ENCODE measurements at places on chromosomes 7 and 10.

- no peak for DNase-seq
Measured at GRCh38 chr10:124864421-124865193, 63.0 kb downstream of the ABRAXAS2 start.

- peak; percentile 48 for DNase-seq
Measured at GRCh38 chr7:28125431-28126409, 54.9 kb downstream of the JAZF1 start.

GRCh38 chr7:84617265-84618030, 422.9 kb upstream of the SEMA3A start:
- DNase-seq: no peak

GRCh38 chr7:33041631-33042428, 20.7 kb downstream of the NT5C3A start:
- no peak for DNase-seq

- no peak for DNase-seq
Measured at GRCh38 chr10:88315755-88316154, 267.4 kb downstream of the RNLS start.

- DNase-seq: no peak
Measured at GRCh38 chr7:28406192-28406591, 6.1 kb upstream of the CREB5 start.

DNA sequence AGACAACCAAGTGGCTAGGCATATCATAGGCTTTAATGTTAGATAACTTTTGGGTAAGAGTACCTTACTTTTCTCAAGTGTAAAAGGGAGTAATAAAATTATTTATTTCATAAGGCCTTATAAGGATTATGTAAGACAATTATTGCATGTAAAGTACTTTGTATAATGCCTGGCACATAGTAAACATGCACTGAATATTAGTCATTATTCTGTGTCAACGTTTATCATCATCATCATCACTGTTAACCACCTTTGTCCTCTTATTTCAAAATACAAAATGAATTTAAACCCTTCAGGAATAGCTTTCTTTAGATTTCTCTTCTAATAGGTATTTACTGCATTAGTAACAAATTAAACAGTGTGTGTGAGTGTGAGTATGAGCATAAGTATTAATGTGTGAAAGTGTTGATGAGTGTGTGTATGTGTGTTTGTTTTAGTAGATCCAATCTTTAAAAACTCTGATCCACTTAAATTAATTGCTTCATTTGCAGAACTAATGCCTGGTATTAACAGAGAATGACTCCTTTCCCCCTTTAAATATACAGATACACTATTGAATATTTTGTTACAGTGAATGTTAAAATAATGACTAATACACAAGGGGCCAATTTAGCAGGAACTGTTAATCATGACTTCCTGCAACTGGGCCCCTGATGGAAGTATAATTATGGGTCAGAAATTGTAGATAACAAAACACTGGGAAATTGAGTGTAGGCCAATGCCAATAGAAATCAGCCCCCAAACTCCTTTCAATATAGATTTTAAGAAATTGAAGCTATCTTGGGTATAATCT, 213.3 kb upstream of the FZD8 start:
- DNase-seq: peak; percentile 27

- DNase-seq: peak; percentile 26
Measured at GRCh38 chr7:40301486-40302068, 166.8 kb downstream of the SUGCT start.

- DNase-seq: peak; percentile 8
Measured at GRCh38 chr10:107915215-107915610, 750.7 kb upstream of the SORCS1 start.

- DNase-seq: no peak
Measured at GRCh38 chr7:28745351-28745750, 212.8 kb downstream of the TRIL start.

GRCh38 chr10:128070161-128070560, 56.1 kb downstream of the MKI67 start:
- DNase-seq: no peak

- DNase-seq: no peak
Measured at GRCh38 chr10:49783645-49784044, 21.5 kb upstream of the OGDHL start.

DNA sequence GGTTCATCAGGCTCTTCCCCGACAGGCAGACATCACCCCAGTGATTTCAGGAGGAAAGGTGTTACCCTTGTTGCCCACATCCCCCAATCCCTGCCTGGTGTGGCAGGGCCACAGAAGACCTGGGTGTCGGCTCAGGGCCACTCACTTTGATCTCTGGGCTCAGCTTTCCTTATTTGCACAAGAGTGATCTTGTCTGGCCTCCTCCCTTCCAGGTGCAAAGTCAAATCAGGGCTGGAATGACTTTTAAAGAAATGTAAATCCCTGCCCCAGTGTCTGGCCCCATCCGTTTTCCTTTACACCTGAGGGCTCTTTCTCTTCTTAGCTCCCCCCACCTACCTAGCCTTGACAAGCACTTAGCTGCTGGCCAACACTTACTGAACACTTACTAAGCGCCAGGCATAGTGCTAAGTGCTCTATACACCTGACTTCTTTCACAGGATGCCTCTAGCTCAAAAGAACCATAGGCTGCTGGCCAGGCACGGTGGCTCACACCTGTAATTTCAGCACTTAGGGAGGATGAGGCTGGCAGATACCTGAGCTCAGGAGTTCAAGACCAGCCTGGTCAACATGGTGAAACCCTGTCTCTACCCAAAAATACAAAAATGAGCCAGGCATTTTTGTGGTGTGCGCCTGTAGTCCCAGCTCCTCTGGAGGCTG, 979 bp upstream of the NODAL start:
- no peak for DNase-seq

DNA sequence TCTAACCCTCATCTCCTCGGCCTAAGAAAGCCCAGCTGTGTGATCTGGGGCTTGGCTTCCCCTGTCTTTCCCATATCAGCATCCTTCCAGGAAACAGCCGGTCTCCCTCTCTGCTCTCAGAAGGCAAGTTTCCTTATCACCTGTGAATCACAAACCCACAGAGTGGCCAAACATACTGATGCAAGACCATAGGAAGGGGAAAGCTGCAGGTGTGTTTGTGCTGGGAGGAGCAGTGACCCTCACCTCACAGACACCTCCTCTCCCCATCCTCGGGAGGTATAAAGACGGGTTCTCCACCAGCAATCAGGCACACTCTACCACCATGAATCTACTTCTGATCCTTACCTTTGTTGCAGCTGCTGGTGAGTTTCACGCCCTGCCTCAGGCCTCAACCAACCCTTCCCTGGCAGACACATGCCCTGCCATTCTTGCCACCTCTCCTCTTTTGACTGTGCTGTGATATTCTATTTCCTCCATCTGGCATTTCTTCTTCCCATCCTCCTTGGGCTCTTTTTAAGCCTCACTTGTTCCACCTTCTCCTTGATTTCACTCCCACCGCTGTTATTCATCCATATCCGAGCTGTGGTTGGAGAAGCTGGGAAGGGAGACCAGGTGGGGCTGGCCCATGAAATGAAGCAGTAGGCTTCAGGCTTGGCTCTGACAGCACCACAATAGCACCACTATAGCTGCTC, at the start of gene PRSS2:
Gene PRSS2, plus strand, starts transcription at position 310 of the 692 bp plus-strand sequence. Its CDS starts 13 bp downstream, at position 323.
- no peak for DNase-seq
